ENCODE measurements at places on chromosomes 2 and 18.

DNA sequence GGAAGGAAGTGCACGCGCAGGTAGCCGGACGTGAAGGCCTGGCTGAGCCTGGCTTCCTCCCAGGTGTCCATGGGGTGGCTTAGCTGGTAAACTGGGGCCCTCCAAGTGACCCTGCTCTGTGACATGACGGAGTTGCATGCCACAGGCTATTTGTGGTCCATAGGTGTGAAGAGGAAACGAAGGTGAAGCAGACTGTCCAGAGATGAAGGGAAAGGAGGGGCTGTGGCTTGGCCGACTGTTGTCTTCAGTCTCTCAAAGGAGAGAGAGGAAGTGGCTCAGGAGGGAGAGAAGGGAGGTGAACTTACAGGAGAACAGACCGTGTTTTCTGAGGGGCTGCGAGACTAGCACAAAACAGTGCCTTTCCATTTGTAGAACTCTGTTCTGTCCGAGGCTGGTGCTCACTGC lies 19.3 kb downstream of the INPP5D start:
- no peak for DNase-seq

DNA sequence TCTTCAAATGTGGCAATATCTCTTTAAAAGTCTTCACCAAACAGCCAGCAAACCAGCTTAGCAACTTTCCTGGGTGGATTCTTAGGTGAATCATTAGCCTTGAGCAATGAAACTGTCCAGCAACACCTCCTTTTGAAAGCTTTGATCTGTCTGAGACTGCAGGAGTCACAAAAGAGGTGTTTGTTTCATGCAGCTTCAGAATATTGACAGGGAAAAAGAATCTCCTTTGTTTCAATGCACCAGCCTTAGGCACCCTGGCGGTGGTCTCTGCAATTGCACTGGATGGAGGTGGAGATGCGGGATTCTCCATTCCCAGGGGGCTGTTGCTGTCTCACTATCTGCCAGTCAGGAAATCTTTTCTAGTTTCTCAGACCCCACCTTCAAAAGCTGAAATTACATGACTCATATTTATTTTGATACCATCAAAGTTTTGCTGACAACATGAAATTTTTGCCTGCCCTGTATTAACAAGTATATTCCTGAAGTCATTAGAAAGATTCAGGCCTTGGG lies 76.0 kb upstream of the DSG1 start:
- DNase-seq = no peak

DNA sequence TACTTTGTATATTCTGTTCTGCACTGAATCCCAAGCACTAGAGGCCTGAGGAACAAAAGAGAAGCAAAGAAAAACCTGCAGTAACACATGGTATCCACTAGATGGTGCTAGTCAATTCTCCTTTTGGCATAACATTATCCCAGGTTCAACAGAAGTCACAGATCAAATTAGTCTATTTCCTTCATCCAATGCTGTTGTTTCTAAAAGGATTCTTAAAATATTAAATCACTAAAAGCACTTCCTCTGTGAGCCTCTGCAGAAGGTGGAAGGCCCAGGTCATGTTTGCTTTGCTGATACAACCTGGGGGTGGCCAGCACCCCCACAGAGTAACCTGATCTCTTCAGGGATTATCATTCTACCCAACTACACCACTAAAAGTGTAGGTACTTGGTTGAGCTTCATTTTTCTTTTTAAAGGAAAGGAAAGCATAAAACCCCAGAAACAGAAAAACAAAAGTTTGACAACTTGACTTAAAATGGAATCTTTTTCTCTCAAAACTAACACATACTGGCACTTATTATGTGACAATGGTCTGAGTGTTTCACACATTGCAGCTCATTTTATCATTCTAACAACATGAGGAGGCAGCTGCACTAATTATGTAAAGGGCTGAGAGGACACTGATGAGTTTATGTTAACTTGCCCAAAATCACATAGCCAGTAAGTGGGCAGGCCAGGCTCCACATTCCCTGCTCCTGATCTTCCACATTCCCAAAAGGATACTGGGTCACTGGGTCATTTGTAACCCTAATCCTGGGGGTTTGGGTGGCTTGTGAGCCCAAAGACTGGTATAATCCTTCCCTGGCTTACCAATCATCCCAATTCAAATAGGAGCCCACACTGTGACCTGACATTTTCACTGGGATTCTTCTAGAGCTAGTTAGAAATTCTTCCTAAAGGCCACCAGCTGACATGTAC lies 66.8 kb upstream of the DNER start:
- DNase-seq = no peak

DNA sequence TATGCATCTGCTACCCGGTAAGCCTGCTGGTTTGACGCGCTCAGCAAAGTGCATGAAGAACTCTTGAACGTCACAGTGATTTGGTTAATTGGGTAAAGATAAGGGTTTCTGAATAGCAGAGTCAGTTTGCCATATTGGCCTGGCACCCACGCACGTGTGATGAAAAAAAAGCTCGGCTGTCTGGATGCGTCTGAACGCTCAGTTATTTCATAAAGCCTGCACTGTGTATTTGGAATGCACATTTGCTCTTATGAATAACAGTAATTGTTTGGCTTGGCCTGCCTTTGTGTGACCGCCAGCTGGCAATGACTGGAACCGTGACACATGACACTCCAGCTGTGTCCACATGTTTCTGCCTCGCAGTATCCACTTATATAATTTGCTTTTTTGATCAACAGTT lies 129.2 kb upstream of the MEIS1 start:
- DNase-seq = no peak

- DNase-seq = no peak
Measured at GRCh38 chr2:55108456-55109160, 58.4 kb upstream of the RTN4 start.

- no peak for DNase-seq
Measured at GRCh38 chr18:48697441-48697840, 158.6 kb downstream of the CTIF start.

All from NK-92 treated with Interleukin-12 subunit alpha and Interleukin-12 subunit beta, amount 100 ng/mL, for 24 hours (cell line).